ENCODE measurements at places on chromosomes 7 and 10.

DNA sequence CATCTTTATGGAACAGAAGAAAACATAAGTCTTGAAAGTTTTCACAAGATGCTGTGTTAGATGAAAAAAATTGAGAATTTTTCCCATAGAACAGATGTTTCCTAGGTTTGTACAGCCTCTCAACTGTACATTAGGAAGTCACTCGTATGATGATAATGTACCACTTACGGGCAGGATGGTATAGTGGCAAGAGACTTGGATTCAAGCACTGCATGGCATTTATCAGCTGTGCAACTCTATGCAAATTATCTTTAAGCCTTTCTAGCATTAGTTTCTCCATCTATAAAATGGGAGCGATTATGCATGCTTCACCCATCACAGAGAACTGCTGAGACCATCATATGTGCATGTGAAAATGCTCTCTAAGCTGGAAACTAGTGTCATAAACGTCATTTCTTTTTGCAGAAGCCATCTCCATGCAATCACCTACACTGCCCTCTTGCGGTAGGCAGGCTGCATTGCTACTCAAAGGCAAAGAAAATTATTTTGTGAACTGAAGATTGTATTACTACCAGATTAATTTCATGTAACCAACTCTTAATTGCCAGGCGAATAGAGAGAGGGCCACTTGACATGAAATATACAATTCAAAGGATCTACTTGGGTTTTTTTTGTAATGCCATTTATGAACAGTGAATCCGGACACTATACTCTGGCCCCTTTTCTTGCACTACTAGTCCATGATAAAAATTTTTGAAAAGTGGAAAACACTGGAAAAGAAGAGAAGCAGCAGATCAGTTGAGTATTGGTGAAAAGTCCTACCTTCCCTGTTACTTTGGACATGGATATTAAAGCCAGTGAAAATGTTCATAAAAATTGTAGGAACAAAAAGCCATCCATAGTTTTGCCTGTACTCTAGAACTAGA is 102.3 kb downstream of the JAZF1 start:
- peak; percentile 60 for DNase-seq

GRCh38 chr7:28104811-28105210 is 75.8 kb downstream of the JAZF1 start:
- DNase-seq, result no peak

GRCh38 chr10:109889867-109890266 is 33.4 kb downstream of the XPNPEP1 start:
- no peak for DNase-seq

DNA sequence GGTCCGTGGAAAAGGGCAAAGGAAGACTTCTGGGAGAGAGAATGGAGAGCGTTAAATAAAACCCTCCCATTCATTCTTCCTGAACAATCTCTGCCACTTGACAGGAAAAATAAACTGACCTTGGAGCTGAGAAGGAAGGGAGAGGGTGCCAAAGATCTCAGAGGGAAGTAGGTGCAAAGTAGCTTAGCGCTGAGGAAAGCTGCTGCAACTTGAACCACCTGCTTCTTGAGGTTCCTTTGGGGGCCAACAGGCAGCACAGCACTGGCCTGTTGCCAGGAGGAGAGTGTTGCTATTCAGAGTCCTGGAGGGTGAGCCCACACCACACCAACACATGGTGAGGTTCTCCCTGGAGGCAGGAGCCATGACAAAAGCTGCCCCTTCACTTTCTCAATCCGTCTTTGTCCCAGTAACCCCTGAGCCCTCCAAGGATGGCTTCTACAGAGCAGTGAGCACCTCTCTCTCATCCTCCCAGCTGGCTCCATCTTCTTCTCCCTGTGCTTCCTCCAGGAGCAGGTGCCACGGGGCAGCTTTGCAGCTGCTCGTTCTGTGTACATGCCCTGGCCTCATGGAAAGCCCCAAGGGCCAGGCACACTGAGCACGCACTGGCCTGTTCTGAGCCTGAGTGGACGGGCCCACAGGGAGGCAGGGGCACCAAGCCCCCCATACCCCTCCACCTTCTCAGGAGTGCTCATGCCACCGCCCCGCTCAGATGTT is 101.3 kb downstream of the STRA8 start:
- DNase-seq, result no peak

- DNase-seq, result no peak
Measured at GRCh38 chr7:55594414-55594813, 22.1 kb upstream of the VOPP1 start.
